ENCODE measurements at places on chromosomes 11 and 22.

- no peak for DNase-seq
These were observed 6.5 kb downstream of the POU2AF1 start for GRCh38 chr11:111372538-111372937.

DNA sequence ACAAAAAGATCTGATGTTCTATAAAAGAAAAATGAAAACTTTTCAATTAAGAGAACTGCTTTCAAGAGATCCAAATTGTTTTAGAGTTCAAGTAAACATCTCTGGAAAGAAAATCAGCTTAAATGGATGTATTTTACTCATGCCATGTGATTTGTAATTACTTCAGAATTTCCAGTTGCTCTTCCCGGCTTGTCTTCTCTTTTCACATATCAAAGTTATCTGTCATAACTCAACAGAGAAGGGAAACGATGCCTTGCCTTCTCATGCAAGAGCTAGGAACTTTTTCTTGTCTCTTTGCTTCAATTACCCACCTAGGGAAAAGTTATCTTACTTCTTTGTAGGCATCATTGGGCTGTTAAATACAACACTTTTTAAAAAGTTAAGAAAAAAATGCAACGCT, 255.2 kb upstream of the POU2AF2 start:
- DNase-seq = no peak

DNA sequence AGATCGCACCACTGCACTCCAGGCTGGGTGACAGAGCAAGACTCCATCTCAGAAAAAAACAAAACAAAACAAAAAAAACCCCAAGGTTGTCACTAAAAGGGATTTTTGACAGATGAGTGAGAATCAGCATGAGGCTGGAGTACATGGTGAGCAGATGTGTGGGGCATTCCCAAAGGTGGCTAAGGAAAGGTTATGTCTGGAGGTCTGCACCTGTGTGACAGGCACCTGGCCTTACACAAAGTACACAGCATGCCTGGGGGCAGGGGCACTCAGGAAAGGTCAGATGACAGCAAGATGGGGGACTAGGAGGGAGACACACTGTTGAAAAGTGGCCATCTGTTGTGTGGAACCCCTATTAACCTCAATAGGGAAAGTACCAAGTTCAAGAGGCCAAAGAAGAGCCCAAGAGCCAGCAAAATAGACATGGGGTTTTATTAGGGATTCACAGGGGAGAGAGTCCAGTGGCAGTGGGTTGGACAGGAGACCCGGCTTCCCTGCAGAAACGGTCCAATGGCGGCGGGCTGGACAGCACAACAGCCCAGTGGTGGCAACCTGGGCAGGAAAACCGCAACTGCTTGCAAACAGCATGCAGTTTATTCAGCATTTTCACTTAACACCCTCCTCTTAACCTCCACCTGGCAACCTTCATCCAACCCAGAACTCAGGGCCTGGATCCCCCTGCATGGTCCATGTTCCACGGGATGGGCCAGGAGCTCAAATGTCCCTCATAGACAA, 101.1 kb downstream of the MICAL2 start:
- DNase-seq = no peak

GRCh38 chr11:38060920-38061319, 1462.9 kb upstream of the RAG2 start:
- DNase-seq = no peak

GRCh38 chr11:39541945-39542351, 1917.5 kb downstream of the LRRC4C start:
- DNase-seq = no peak

DNA sequence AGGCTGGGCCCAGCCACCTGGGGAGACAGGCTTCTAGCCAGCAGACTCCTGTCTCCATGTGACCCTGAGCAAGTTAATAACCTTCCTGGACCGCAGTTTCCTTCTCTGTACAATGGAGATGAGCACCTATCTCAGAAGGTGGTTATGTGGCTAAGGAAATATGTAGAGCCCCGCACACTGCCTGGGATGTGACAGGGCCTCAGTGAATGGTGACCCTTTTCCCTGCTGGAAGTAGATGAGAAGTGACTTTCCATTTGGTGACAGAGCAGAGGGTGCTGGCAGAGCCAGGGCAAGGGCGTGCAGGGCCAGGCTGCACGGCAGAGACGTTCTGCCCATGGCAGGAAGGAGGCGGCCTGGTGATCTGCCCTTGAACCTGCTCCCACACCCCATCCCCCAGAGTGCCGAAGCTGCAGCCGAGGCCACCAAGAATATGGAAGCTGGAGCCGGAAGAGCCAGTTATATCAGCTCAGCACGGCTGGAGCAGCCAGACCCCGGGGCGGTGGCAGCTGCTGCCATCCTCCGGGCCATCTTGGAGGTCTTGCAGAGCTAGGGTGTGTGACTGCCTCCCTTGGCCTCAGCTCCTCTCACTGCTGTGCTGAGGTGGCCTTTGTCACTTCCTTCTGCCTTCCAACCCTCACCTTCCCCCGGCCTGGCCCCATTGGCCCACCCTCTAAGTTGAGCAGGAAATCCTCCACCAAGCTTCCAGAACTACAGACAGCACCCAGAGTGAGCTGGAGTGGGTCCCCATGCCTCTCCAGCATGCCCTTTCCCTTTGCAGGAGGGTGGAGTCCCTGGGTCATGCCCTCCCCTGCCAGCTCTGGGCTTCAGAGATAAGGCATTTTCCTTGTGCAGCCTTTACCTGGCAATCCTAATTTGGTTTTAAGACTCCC, 13.2 kb downstream of the TKFC start:
- DNase-seq = no peak

All from activated CD8-positive, alpha-beta memory T cell treated with anti-CD3 and anti-CD28 coated beads for 1 hour (primary cell).